AG10803 (cell line): ENCODE measurements at places on chromosomes 16 and 17.

- no peak for DNase-seq
Measured at GRCh38 chr17:74447628-74448159, 15.8 kb downstream of the GPRC5C start.

GRCh38 chr17:35257208-35257659 is 14.4 kb downstream of the SLFN5 start:
- DNase-seq = peak; percentile 42

- no peak for DNase-seq
Measured at GRCh38 chr17:75899353-75899752, 2.6 kb upstream of the TRIM65 start.

GRCh38 chr16:22213801-22214200 is 7.7 kb downstream of the EEF2K start:
- DNase-seq = no peak

DNA sequence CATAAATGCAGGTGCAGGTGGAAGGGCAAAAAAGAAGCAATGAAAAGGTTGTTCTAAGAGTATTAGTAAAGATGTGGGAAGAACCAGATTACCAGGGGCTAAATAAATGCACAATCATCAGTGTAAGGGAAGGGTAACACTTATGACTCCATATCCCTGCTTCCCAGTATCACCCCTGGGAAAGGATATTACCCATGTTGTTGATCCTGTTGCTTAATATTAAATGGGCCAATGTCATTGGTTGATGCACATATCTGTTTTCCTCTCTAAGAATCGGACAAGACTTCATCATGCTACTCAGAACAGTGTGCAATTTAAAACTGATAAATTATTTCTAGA is 34.7 kb upstream of the ABCA6 start:
- DNase-seq = no peak

- DNase-seq = no peak
Measured at GRCh38 chr17:13240851-13241250, 223.0 kb upstream of the ELAC2 start.

GRCh38 chr16:875182-876040 is 74.9 kb upstream of the GNG13 start:
- DNase-seq = no peak

DNA sequence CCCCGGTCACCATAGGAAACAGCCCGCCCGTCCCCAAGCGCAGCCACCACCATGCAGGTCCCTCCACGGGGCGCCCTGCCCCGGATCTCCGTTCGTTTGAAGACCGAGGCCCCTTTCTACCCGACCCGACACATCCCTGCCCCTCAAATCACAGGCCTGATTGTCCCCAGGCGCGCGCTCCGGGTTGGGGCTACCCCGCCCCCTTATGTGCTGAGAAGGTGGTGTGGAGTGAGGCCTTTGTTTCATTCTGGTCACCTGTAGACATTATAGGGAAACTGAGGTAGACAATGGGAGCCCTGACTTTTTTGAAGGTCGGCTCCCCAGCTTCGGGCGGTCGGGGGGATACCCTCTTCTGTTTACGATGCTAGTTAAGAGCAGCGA is 763 bp upstream of the ACTG1 start:
- peak; percentile 55 for DNase-seq

GRCh38 chr17:36933512-36934143 is 3.6 kb upstream of the LHX1 start:
- no peak for DNase-seq

DNA sequence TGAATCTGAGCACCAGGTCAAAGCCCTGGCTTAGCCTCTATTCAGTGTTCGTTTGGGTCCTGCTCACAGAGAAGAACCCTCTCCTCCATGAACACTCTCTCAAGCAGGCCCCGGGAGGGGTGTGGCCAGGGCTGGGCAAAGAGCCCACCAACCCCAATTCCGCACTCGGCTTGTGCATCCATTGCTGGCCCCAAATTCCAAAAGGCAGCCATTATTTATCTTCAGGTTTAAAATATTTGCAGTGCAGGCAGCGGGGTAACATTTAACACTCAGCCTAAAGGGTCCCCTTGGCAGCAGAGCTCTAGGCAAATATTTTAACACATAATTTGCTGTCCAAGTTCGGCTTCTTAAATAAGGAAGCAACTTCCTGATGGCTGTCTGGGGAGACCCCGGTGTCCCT is 115.7 kb downstream of the ZNF423 start:
- no peak for DNase-seq

GRCh38 chr16:85673529-85674417 is 15.0 kb downstream of the GINS2 start:
- peak; percentile 4 for DNase-seq

DNA sequence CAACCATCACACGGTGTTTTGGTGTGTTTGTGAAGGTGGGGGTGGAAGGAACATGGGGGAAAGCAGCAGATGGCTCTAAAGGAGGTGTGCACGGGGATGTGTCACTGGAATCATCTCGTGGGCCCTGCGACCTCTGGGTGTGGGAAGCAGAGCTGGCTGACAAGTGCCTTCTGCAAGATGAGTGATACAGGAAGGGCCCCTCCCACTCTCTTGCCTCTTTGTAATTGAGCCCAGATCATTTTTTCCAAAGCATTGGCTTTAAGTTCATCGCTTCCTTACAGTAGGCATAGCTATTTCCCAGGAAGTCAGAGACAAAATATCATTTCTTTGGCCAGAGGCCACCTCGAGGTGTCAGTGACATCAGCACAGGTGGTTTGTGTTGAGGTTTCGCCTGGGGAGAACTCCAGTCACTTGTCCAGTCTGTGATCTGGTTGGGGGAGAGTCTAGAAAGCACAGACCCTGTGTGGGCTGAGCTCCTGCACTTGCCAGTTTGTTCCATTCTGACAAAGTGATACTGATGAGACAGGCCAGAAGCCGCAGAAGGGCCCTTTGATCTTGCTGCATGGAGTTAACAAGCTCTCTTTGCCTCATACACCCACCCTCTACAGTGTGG is 20.6 kb upstream of the SNTB2 start:
- DNase-seq = no peak

DNA sequence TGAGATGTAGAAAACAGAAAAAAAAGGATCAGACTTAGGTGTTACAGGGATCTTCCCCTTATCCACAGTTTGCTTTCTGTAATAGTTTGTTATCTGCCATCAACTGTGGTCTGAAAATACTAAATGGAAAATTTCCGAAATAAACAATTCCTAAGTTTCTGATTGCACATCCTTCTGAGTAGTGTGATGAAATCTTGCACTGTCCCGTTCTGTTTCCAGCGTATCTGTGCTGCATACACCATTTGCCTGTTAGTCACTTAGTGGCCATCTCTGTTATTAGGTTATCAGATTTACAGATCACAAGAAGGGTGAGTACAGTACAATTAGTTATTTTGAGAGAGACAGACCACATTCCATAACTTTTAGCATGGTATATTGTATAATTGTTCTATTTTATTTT is 185.6 kb upstream of the CPHXL start:
- no peak for DNase-seq

GRCh38 chr17:13016881-13017654 is 759 bp downstream of the ELAC2 start:
- DNase-seq = peak; percentile 21

DNA sequence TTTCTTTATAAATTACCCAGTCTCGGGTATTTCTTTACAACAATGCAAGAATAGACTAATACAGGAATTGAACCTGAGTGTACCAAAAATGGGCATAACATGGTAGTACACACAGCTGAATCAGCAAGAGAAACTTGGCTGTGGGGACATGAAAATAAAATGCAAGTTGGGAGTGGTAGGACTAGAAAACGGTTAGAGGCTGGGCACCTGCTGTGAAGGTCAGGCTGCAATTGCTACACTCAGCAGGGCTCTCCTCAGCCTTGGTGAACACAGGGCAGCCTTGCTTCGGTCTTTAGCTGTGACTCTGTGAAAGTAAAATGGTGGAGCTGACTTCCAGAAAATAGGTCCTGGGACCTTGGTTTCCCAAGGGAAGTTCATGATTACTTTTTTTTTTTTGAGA is 45.6 kb downstream of the CNGB1 start:
- DNase-seq = no peak

DNA sequence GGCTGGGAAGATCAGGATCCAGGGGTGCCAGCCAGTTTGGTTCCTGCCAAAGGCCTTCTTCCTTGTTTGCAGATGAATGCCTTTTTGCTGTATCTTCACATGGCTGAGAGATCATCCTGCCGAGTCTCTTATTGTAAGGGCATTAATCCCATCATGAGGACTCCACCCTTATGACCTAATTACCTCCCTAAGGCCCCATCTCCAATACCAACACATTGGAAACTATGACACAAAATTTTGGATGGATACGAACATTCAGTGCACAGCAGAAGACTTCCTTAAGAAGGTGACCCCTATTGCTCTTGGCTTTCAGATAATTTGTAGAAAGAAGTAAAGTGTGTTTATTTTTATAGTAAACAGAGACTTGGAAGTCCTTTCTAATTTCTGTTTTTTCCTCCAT is 1164.7 kb upstream of the CDH8 start:
- no peak for DNase-seq

- DNase-seq = peak; percentile 82
Measured at GRCh38 chr17:1730326-1731193, 6.1 kb downstream of the WDR81 start.

DNA sequence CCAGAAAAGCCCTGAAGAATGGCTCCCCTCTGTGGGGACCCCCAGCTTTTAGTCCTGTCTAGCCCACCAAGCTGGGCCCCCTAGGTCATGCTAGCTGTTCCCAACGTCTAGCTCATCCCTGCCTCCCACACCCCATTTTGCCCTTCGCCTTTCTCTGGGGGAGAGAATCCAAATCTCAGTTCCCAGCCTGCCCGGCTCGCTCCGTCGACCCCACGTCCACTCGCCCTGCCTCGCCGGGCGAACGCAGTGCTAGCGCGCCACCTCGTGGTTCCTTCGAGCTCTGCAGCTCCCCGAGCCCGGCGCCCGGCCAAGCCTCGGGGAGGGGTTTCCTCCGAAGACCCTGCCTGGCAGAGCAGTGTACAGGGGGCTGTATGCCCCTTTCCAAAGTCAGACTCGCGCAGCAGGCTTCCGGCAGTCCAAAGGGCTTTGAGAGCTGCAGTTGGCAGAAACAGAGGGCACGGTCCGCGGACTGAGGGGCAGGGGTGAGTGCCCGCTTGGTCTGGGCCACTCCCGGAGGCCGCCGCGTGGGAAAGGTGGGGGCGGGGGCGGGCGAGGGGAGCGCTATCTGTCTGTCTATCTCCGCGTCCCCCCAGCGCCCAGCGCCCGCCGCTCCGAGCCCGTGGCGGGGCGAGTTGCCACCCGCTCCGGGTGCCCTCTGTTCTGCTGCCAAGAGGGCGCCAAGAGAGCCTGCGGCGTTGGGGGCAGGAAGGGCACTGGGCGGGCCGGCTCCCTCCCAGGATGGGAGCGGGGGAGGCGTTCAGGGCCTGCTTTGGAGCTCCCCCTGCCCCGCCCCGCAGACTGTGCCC is 1.7 kb upstream of the DLX3 start:
- DNase-seq = no peak

DNA sequence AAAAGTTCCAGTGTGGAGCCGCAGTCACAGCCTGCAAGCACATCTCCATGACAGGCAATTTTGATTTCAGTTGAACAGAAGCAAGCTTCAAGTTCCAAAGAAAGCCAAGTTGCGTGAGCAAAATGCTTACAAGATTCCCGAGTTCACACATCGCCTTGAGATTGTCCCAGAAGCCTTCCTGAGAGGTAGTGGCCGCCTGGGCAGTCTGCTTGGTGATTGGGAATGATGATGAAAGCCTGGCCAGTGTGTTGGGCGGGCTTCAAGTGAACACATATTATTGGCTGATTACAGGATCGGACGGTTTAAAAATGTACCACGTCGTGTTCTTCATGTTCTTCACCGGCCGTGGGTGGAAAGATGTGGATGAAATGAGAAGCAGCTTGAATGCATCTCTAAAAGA is 185.5 kb downstream of the FOXL1 start:
- DNase-seq = no peak

DNA sequence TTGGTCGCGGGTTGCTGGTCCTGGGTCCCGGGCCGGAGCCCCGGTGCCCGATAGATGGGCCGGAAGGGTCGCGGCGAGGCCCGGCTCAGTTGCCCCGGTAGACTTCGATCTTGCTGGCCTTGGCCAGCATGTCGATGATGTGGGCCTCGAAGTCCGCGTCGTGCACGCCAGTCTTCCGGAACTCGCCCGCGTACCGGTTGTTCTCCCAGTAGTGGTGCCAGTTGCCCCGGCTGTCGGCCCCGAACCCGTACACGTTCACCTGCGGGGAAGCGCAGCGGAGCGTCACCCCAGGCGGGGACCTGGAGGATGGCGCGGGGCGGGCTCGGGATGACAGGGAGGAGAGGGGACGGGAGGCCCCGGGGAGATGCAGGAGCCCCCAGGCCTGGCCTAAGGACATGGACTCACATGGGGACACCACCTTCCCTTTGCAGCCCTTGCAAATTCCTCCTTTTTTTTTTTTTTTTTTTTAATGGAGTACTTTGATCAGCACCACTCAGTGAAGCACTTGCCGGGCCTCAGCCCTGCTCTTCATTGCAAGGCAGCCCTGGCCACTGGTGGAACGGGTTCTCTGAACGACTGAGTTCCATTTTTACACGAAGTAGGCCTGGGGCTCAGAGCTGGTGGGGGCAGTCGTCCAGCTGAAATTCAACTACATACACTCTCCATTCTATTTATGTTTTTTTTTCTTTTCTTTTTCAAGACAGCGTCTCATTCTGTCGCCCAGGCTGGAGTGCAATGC is 35.1 kb downstream of the DDX19A start:
- no peak for DNase-seq

GRCh38 chr16:2715966-2716885 is 3.8 kb downstream of the PRSS27 start:
- no peak for DNase-seq

DNA sequence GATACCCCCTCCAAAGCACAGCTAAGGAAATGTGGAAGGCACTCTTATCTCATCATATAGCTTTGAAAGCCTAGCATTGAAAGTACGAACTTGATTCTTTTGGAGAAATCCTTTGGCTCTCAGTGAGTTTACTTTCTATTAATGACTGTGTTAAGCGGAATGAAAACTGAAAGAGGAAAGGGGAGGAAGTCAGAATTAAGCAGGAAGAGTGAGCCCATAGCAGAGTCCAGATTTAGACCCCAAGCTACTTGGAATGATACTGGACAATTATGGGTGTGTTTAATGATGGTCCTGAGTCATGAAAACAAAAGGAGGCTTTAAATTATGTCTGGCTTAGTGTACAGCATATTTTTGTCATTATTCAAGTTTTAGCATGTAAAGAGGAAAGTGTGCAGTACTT is 42.2 kb downstream of the TENT4B start:
- DNase-seq = peak; percentile 63

GRCh38 chr16:1559446-1559975 is 26.0 kb downstream of the TMEM204 start:
- no peak for DNase-seq

- peak; percentile 85 for DNase-seq
Measured at GRCh38 chr17:9230346-9230745, 209.0 kb downstream of the NTN1 start.

- DNase-seq = peak; percentile 58
Measured at GRCh38 chr17:80720610-80721577, 176.3 kb downstream of the RPTOR start.

DNA sequence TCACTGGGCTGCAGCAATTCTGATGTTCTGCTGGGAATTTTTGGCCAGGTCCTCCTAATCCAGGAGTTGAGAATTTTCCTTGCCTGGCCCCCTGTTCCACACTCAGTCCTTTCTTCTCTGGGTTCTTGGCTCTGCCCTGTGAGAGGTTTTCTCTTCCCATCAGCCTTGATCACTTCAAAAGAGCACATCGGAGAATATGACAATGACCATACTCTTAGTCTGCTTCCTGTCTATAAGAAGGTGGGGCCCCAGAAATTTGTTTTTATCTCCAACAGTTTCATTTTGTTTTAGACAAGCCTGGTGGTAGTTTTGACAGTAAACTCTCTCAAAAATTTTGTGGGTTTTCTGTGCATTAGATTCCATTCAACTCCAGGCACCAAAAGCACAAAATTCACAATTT is 70.7 kb downstream of the C17orf67 start:
- DNase-seq = no peak

GRCh38 chr17:46063241-46063640 is 64.2 kb downstream of the STH start:
- DNase-seq = peak; percentile 89
